ENCODE measurements at places on chromosomes 4 and X.

DNA sequence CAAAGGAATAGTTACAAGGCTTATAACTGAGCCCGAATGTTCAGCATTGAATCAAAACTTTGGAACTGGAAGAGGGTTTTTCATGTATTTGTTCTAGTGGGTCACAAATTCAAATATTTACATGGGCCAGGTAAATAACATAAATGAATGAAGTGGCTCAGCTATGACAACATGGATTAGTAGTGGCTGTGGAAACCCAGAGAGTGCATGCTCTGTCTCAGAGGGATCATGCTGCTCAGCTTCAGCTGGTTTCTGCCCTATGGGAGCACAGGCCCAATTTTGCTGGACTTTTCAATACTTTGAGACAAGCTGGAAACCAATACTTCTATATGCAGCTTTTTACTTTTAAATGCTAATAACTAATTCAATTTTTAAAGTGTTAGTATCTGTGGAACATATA lies 394.0 kb upstream of the TEX13C start:
- DNase-seq: no peak

- no peak for DNase-seq
Measured at GRCh38 chr4:184968784-184969201, 49.5 kb upstream of the HELT start.

GRCh38 chrX:46624090-46624786 lies 50.7 kb downstream of the CHST7 start:
- no peak for DNase-seq

- DNase-seq: no peak
Measured at GRCh38 chr4:88291003-88291402, 6.6 kb upstream of the PPM1K start.

GRCh38 chrX:124401696-124402095 lies 55.3 kb downstream of the SH2D1A start:
- DNase-seq: no peak

GRCh38 chr4:19748519-19749479 lies 502.9 kb upstream of the SLIT2 start:
- DNase-seq: no peak

- DNase-seq: no peak
Measured at GRCh38 chr4:3514221-3514780, 17.9 kb downstream of the LRPAP1 start.

DNA sequence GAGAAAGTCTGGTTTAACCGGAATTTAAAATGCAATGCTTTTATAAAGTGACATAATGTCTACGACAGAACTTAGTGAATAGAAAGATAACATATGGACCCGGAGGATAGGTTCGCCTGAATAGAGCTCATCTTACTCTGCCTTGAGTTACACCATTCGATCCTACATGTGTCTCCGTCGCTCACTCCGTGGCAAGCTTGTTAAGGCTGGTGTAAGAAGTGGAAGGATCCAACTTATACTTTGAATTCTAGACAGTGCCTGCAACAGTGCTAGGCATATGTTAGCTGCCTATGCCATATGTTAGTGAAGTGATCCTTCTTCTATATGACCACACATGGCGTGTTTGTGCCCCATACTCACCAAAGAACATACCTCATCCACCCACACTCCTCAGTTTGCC lies 50.9 kb downstream of the SEL1L3 start:
- no peak for DNase-seq

- DNase-seq: no peak
Measured at GRCh38 chrX:140393507-140393906, 111.4 kb downstream of the SOX3 start.

- no peak for DNase-seq
Measured at GRCh38 chr4:1754336-1754735, 33.0 kb downstream of the TACC3 start.

DNA sequence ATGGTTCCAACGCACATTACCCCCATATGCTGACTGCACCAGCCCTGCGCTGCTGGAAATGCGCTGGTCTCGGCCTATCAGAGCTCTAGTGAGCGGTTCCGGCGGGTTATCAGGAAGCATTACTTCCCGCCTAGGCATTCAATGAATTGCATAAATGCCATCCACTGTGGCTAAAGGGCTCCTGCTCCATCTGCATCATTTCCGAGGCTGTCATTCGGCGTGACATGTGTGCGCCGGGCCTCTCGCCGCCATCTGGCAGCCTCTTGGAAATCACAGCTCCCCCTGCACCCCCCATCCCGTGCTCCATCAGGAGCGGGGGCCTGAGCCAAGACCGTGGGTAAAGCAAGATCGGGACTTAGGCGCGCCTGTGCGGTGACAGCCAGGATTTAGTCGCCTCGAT lies 64.4 kb downstream of the SEPSECS start:
- no peak for DNase-seq

GRCh38 chr4:81682492-81682891 lies 210.8 kb upstream of the RASGEF1B start:
- DNase-seq: no peak

GRCh38 chr4:147336252-147336651 lies 144.6 kb upstream of the EDNRA start:
- DNase-seq: no peak

DNA sequence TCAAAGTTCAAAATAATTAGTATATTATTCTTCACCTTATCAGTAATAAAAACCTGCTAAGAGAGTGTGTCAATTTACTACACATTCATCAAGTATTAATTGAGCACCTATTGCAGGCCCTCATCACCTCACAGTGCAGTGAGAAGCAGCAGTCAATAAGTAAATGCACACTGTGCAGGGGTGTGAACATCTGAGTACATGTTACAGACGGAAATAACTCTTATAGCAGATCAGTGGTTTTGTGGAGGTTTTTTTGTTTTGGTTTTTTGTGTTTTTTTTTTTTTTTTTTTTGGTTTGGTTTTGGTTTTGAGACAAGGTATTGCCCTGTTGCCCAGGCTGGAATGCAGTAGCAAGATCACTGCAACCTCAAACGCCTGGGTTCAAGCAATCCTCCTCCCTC lies 20.3 kb downstream of the KLF3 start:
- no peak for DNase-seq

GRCh38 chrX:14913241-14913640 lies 40.0 kb downstream of the MOSPD2 start:
- DNase-seq: no peak

DNA sequence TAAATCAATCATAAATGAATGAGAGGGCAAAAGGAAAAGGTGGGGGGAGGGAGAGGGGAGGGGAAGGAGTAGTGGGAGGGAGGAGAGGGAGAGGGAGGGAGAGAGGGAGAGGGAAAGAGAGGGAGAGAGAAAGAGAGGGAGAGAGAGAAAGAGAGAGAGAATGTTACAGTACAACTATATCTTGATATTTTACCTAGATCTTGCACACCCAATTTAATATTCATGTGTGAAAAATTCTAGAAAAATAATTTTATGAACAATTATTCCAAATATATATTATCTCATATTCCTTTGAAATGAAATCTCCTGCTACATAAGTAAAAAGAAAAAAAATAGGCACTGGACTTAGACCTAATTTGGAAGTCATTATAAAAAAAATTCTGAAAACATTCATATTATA lies 120.0 kb downstream of the SCLT1 start:
- no peak for DNase-seq

DNA sequence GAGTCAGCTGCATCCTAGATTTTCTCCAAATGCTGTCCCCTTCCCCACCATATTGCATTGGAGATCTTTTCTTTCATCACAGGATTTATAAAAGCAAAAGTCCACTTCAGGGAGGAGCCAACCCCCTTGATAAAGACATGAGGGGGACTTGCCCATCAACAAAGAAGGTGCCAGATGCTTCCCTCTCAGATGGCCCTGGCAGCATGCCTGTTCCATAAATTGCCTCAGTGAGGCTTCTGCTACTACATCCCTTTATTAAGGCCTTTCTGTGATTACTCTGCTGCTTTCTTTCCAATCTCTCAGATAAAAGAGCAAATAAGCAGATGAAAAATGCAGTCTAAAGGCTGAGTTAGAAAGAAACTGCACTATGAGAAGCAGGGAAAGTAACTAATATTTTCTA lies 511.6 kb downstream of the PACRGL start:
- no peak for DNase-seq

DNA sequence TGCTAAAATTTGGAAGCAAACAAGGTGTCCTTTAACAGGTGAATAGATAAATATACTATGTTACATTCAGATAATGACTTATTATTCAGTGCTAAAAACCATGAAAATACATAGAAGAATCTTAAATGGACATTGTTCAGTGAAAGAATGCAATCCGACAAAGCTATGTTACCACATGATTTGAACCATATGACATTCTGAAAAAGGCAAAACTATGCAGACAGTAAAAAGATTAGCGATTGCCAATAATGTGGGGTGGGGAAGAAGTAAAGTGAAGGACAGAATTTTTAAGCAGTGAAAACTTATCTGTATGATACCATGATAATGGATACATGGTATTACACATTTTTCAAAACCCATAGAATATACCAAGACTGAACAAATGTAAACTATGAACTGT lies 926.9 kb downstream of the FAT4 start:
- DNase-seq: no peak

DNA sequence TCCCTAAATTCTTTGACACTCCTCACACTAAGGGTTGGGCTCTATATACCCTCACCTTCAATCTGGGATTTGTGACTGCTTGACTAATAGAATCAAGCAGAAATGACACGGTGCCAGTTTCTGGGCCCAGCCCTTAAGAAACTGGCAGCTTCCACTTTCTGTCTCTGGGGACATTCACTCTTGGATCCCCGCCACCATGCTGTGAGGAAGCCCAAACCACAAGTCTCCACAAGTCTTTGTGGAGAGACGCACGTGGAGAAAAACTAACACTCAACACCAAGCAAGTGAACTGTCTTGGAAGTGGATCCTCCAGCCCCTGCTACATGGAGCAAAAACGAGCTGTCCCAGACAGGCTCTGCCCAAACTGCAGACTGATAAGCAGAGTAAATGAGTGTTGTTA lies 1.1 kb upstream of the EDNRA start:
- DNase-seq: no peak

DNA sequence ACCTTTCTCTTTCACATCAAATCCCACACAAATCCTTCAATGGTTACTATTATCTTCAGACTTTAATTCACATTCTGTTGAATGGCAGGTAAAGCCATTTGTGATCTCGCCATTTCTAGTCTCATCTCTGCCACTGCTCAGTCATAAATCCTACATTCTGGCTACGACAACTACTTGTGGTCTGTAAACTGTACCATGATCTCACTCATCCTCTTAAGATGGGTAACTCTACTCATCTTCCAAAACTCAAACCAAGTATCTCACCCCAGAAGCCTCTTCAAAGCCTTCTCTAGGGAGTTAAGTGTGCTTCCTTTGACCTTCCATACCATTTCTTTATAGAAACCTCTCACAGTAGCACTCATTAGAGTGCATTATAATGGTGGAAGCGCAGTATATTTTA lies 101.8 kb downstream of the NEK1 start:
- no peak for DNase-seq

GRCh38 chrX:79146640-79147390 lies 2.3 kb downstream of the GPR174 start:
- no peak for DNase-seq

- DNase-seq: no peak
Measured at GRCh38 chr4:4858527-4859324, 739 bp upstream of the MSX1 start.

DNA sequence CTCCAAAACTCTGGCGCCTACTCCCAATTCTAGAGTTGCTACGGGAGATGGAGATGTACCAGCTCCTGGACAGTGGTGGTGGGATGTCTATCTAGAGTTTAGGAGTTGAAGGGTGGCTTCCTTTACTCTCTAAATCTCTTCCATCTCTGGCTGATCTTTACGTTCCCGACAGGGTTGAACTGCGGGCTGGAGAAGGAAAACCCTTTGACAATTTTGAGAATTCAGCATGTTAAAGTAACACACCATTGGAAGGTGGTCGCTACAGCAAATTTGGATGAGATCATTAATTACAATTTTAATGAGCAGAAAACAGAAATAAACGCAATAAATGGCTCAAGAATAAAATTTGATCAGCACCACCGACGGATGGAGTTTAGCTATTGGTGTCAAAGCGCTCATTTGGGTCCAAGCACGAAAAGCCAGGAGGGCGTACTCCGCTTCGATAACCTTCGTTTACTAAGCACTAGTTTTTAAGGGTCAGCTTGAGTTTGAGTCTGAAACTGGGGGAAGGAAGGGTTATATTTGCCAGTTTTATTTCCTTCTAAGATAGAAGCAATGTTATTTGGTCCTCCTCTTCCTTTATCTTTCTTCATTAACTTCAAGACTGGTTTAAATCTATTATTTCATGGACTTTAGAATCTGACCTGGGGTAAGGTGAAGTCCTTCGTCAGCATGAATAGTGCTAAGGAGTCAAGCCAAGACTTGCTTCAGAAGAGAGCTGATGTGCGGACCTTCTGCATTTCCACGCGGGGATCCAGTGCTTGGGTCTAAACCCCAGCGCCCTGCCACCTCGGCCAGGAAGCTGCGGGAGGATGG lies 1.5 kb upstream of the NKX6-1 start:
- no peak for DNase-seq

DNA sequence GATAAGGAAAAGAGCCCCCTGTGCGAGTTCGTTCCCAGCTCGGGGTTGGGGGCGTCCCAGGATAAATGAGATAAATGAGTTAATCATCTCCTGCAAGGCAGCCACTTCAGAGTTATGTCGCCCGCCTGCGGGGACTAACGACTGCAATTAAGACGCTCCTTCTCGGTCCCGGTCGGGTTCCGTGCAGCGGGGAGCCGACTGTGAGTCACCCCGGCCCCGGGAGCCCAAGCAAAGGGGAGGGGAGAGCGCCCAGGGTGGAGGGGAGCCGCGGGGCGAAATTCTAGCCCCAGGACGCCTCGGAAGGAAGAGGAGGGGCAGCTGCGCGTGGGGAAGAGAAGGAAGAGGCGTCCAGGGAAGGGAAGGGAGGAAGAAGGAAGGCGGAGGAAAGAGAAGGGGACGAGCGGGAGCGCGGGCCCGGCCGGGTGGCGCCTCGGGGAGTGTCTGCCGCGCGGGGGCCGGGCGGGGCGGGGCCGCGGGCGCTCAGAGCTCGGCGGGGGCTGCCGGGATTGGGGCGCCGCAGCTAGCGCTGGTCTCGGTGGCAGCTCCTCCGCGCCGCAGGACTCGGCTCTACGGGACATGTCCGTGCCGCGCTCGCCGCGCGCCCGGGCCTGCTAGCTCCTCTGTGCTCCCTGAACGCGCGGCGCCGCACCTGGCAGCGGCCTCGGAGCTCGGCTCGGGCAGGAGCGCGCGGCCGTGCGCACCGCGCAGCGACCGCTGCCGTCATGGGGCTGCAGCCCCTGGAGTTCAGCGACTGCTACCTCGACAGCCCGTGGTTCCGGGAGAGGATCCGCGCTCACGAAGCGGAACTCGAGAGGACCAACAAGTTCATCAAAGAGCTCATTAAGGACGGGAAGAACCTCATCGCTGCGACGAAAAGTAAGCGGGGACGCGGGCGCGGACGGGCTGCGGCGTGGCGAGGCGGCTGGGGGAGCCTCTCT lies at the start of gene ARHGAP10:
ARHGAP10 (plus strand) TSS at position 509 of the 938 bp plus-strand sequence; CDS start at position 723, 214 bp downstream.
- peak; percentile 67 for DNase-seq

- no peak for DNase-seq
Measured at GRCh38 chr4:16212138-16212782, 14.0 kb downstream of the TAPT1 start.

GRCh38 chr4:28354880-28355656 lies 1494.4 kb downstream of the STIM2 start:
- no peak for DNase-seq

Measured in stimulated activated CD4-positive, alpha-beta T cell treated with anti-CD3 and anti-CD28 coated beads, Interleukin-4, amount 100 ng/mL, for 4 hours (primary cell).